Activated CD8-positive, alpha-beta memory T cell treated with anti-CD3 and anti-CD28 coated beads for 4 hours (primary cell): ENCODE measurements at places on chromosomes 7 and 10.

DNA sequence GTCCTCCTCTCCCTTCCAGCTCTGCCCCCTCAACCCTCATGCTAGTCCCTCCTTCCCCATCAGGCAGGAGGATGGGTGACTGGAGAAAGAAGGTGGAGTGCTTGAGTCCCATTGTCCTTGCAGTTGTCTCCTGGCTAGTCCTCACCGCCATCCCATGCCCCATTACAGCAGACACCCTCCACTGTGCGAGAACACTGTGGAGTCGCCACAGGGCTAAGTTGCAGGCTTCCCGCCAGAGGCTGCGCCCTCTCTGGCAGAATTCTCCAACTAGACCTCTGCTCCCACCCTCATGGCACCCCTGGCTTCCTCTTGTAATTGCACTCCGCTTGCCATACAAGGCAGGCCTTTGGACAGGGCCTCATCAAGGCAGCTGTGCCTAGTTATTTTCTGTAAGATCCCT is 3.1 kb downstream of the GIMAP2 start:
- DNase-seq, result no peak

DNA sequence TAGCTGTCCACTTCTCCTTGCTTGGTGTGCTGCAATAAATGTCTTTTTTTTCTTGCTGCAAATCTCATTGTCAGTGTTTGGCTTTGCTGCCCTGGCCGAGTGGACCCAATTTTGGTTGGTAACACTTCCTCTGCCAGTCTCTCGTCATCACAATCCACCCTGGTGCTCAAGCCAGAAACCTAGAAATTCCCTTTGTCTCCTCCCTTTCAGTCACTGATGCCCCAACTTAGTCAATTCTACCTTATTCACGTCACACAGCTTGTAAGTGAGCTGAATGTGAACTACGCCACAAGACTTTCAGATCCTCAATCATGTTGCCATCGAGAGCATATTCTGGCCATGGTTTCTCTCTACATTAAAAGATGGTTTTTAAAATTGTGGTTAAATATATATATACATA is 13.0 kb upstream of the FRA10AC1 start:
- DNase-seq, result no peak

GRCh38 chr10:92407305-92408016 is 116.5 kb downstream of the MARCHF5 start:
- no peak for DNase-seq

DNA sequence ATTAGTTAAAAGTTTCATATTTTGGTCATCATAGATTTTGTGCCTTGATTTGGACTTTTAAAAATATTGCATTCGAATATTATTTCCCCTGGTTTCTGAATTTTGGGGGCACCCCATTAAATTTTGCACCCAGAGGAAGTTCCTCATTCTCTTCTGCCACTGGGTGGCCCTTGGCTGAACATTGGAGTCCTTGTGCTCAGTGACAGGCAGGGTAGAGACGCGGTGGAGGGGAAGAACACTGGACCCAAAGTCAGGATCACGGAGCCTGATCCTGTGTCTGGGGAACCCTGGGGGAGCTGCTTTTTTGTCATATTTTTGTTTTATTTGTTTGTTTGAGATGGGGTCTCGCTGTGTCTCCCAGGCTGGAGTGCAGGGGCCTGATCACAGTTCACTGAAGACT is 74.7 kb downstream of the MKI67 start:
- DNase-seq, result no peak

DNA sequence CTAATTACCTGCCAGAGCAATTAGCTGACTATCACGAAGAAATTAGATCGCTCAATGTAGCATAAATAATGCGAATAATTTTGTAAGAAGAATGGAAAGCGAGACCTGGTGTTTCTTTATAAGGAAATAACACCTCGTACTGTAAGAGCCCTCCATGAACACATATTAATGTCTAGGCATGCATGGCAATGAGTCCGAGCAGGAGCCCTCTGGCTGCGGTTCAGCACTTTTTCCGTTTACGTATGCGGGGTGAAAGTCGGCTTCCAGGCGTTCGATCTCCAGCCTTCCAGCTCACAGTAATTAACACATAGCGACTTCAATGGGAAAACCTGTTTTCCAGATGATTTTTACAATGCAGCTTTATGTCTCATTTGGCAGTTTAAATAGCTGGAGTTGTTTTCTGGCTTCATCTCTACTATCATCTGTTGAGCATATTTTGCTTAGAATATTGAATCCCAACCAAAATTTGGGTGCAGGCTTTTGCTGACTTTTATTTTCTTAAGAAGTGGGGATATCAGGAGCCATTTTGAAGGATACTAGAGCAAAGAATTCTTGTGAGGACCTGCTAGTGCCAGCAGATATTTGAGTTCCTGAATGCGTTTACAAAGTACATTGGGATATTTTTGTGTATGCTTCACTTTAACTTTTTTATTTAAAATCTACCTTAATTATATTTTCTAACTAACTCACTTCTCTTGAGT is 7.2 kb upstream of the SP8 start:
- DNase-seq, result no peak

DNA sequence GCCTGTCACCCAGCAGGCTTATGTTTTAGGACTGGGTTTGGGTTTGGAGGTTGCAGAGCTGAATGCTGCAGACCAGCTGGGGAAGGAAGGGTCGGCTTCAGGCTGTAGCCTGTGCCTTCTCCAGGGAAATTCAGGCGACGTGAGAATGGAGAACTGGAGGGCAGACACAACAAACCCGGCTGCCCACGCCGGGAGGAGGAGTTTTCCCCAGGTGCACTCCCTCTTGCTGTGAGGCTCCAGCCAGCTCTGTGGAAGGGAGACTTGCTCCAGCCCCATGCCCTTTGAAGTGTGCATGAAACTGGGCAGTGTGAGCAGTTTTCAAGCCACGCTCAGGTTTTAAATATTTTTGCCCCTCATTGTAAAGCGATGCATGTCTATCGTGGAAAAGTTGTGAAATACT is 279.1 kb downstream of the CCSER2 start:
- DNase-seq, result no peak

GRCh38 chr7:16067711-16068110 is 353.6 kb downstream of the CRPPA start:
- DNase-seq, result no peak

GRCh38 chr10:114885443-114885842 is 52.6 kb upstream of the TRUB1 start:
- no peak for DNase-seq

DNA sequence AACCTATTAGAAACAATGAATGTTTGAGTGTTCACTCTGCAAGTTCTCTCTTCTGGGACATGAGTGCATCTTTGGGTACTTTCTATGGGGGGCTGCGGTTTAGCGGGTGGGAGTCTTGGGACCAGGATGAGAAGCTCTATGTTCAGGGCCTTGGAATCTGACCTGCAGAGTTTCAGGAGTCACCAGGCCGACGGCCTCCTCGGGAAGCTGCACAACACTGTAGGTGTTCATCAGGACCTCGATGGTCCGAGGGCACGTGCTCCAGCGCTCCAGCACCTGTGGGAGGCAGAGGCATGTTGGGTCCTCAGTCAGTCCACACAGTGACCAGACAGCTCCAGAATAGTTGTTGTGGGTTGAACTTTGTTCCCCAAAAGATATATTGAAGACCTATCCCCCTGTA is 8.9 kb upstream of the GBX1 start:
- DNase-seq, result no peak

- DNase-seq, result no peak
Observed at GRCh38 chr10:49598986-49599385, 11.1 kb upstream of the SLC18A3 start.

DNA sequence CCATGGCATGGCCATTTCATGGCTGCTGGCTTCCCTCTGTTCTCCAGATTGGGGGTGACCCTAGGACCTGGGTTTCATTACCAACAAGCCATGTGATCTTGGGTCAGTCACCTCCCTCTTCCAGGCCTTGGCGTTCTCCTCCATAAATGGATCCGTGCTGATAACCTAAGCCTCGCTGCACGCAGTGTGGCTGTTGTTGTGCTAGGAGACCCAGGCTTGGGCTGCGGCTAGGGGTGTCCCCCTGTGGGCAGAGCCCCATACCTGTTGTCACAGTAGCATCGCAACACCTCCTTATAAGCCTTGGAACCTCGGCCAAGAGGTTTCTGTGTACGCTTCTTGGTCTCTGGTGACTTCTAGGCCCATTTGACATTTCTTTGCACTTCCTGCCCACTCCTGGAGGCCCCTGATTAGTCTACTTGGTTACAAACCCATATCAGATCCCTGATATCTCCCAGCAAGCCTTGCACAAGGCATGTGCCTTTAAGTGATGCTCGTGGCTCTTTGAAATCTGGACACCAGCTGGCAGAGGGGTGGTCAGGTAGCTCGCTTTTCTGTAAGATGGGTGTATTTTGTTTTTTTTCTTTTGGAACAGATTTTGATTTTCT is 23.6 kb downstream of the ZMIZ1 start:
- DNase-seq, result no peak

DNA sequence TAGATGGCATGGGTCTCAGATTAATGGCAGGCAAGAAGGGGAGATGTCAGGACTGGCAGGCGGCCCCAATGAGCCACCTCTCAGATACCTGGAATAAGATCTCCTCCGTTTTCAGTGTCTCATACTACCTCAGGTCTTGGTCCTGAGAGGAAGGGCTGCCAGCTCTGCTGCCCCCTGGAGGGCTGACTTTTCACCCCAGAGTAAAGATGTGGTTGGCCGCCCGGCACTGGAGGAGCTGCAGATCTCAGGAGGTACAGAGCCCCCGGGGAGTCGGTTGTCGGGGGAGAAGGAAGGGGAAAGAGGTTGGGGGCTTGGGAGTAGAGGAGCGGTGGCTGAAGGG is 642 bp upstream of the COL13A1 start:
- no peak for DNase-seq

DNA sequence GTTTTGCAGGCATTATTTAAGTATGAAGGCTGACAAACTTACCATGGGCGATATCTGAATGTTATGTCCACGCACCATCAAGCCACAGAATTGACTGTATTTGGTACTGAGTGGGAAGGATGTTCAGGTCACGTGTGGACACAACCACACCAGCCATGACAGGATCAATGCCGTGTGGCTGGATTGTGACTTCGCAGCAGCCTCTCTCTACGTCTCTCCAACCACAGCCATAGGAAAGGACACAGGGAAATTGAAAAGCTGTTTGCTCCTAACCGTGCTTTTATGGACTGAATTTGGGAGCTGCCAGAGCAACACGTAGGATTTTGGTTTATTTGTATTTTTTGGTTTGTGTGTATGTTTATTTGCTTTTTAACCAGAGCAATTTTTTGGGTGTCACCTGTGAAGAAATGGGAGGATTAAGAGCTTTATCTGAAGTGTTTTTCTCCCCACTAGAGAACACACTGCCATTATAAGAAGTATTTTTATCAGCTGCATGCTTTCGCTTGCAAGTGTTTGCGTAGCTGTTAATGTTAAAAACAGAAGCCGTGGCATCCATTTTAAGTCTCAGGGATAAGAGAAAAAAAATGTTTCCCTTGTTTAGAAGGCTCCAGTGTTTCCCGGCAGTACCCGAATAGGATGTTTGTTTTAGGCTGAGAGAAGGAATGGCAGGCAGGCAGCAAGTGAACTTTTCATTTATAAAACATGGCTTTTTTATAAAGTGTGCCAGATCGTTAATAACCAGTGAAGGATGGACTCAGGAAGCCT is 401.1 kb upstream of the NFE2L3 start:
- no peak for DNase-seq

DNA sequence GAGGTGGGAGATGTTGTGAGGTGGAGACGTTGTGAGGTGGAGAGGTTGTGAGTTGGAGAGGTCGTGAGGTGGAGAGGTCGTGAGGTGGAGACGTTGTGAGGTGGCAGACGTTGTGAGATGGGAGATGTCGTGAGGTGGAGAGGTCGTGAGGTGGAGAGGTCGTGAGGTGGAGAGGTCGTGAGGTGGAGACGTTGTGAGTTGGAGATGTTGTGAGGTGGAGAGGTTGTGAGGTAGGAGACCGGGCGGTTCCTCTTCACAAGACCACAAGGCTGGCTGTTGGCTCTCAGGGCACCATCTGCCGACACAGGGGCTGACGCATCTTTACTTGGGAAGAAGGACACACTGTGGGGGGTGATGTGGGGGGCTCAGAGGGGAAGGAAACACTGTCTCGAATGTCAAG is 34.7 kb upstream of the SHH start:
- no peak for DNase-seq

DNA sequence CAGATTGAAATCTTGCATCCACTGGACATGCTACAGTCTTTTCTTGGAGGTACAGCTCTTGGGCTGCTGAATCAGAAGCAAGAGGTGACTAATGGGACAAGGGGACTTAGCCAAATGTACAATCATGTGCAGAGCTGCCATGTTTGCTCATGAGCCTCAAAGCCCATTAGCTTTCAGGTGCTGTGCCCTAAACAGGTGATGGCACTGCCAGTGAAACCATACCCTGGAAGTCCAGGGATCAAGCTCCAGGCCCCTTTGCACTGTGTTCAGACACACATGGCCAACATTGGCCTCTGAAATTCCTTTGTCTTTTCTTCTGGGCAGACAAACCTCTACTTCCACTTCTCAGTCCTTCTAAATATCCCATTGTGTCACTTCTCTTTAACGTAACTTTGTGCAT is 328.2 kb downstream of the GRID1 start:
- no peak for DNase-seq

- DNase-seq, result no peak
Observed at GRCh38 chr10:129756912-129757901, 206.9 kb downstream of the EBF3 start.

DNA sequence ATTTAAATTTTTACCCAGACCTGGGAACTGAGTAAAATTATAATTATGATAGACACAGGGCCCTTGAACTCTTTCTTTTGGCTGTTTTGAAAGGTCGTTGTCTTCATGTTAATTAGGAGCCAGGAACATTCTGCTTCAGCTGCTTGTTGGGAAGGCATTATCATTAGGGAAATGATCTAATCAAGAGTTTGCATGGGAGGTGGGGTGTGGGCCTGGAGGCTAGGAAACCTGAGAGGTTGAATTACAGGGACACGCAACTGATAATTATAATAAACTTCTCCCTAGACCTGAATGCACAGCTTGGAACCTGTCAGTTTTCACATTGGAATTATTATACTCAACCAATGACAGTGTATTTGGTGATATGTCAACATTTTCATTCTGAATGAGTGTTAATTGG is 237.7 kb downstream of the CACNB2 start:
- no peak for DNase-seq

DNA sequence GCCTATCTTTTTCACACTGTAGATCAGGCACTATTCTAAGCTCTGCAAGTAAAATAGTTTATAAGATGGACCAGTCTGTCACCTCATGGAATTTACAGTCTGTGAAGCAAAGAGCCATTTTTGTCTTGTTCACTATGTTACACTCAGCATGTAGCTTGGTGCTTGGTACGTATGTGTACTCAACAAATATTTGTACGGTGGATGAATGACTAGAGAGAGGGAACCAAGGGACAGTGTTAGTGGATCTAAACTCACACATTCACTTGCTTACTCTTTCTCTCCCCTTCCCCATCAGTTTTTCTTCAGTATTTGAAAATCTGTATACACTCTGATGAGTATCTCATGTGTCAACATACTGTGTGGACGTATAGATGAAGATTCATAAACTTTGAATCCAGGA is 45.9 kb downstream of the PTF1A start:
- DNase-seq, result no peak

DNA sequence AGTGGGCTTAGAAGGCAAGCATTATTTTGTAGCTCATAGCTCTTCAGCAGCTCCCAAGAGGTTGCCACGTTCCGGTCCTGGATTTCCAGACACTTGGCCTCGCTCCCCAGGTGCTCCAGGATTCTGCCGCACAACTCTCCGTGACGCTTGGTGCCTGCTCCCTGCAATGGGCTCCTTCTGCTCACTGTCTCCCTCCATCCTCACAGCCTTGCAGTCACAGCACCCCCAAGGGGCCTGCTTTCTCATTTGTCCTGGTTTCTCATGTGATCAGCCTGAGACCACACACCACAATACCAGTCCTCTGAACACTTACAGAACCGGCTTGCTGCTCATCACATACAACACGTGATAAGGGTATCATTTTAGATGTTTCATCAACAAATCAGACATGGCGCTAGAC is 9.8 kb downstream of the IGFBP3 start:
- DNase-seq, result no peak

- no peak for DNase-seq
Observed at GRCh38 chr7:135584362-135585353, 26.9 kb downstream of the NUP205 start.
